ENCODE measurements at places on chromosomes 12 and 14.

DNA sequence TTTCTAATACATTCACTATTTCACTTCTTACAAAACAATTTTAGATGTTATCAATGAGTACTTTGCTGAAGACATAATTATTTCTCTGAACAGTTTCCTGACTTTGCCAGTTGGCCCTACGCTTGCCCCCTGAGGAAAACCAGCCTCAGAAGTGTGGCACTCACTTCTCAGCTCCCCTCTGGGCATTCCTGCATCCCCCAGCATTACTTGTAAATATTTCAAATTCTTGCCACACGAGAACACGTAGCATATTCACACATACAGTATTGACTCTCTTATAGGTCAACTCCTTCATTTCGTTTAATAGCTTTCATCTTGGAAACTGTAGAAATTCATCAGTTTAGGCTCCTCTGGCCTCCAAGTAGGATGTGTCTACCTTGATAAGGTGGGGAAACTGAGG, 65.2 kb downstream of the OTX2 start:
- DNase-seq: no peak

- no peak for DNase-seq
Measured at GRCh38 chr12:28517101-28517500, 326.8 kb downstream of the CCDC91 start.

DNA sequence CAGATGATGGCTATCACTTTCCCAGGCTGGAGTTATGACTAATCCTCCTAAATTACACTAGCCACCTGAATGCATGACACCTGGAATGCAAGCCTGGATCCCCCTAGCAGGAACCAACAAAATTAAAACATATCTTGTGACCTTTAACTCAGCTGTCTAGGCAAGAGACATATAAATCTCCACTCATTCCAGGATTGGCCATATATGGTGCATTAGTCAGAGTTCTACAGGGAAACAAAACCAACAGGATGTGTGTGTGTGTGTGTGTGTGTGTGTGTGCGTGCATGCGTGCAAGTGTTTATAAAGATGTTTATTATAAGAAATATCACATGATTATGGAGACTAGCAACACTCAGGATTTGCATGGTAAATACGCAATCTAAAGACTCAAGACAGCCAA, 212.8 kb downstream of the KIF21A start:
- DNase-seq: no peak

DNA sequence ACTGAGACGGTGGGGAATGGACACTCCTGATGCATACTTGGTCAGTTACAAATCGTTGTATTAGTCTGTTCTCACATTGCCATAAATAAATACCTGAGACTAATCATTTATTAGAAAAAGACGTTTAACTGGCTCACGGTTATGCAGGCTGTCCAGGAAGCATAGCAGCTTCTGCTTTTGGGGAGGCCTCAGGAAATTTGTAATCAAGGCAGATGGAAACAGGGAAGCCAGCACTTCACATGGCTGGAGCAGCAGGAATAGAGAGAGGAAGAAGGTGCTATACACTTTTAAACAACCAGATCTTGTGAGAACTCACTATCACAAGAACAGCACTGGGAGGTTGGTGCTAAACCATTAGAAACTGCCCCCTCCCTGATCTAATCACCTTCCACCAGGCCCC, 418.2 kb downstream of the FLRT2 start:
- no peak for DNase-seq

DNA sequence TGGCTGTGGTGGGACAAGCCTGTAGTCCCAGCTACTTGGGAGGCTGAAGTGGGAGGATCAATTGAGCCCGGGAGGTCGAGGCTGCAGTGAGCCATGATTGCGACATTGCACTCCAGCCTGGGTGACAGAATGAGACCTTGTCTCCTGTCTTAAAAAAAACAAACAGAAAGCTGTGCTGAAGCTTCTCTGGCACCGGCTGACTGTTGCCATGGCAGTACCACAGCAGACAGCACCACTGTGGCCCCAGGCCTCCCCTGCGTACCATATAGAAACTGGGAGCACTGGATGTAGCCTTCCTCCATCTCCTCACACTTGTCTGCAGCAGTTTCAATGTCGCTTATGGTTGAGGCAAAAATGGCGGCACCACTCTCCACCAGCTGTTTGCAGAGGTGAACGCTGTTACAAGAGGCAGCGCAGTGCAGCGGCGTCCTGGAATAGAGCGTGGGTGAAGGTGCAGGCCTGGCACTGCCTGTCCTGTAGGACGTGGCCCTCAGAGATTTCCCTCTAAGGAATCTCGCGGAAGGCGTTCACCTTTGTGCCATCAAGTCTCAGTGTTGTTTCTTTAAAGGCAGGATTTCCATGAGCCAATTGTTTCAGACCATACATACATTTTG, 21.9 kb downstream of the ZFYVE21 start:
- DNase-seq: no peak

GRCh38 chr14:68593806-68594536, 198.9 kb downstream of the ZFP36L1 start:
- no peak for DNase-seq
